ENCODE measurements at places on chromosomes 7 and 10. TPM values are rescaled to one million over a fixed set of nuclear protein-coding genes. Genes with fewer than 3 reads are reported as not detected.

The RNF148 gene
- total RNA-seq, result not detected

The GIMAP6 gene
- total RNA-seq, result 35.8 TPM

The ZPBP gene
- not detected for total RNA-seq

The SMARCD3 gene
- 2.9 TPM for total RNA-seq

All from activated CD4-positive, alpha-beta T cell treated with anti-CD3 and anti-CD28 coated beads, Interleukin-2, amount 10 ng/mL, durations not matched to agents 24 days and 14 days (primary cell).